ENCODE measurements at places on chromosomes 12 and 14. TPM values are rescaled to one million over a fixed set of nuclear protein-coding genes. Genes with fewer than 3 reads are reported as not detected.

- no peak for DNase-seq
Measured at GRCh38 chr12:68620519-68621471, 10.1 kb downstream of the RAP1B start.

- DNase-seq, result no peak
Measured at GRCh38 chr14:23243066-23243465, 5.3 kb downstream of the RNF212B start.

KLHL33 gene
- 0.97 TPM for polyA plus RNA-seq

IQSEC3 gene
- polyA plus RNA-seq, result 2.9 TPM

Data from hindlimb muscle (tissue), 1 donor.